ENCODE measurements at places on chromosomes 5 and 9.

- peak; percentile 11 for DNase-seq
These were observed 61.1 kb downstream of the OXCT1 start for GRCh38 chr5:41809128-41809527.

- no peak for DNase-seq
These were observed 156.5 kb downstream of the ASTN2 start for GRCh38 chr9:117258184-117258866.

DNA sequence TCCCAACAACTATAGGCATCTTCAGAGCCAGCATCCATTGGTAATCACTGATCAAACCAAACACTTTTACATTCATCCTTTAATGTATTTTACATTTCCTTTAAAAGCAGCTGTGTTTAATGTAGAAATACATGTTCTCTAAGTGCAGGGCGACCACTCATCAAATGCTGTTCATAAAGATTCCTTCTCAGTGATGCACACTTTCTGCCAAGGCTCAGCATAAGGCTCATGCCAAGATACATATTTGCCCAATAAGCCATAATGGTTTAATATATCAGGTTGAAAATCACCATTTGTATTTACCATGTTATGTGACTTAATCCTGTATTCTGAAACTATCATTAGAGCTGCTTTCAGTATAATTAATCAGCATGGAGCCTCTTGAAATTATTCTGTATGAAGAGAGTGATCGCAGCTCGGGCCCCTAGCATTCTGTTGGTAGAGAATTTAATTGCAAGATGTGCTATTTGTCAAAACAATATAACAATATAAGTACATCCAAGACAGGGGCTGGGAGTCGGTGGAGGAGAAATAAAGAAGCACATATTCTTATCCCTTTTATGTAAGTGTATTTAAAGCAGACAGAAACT, 267.5 kb downstream of the EBF1 start:
- DNase-seq = no peak

- DNase-seq = peak; percentile 6
These were observed 285.4 kb downstream of the TMEM232 start for GRCh38 chr5:110441035-110441434.

GRCh38 chr5:88826646-88827585, 56.1 kb downstream of the MEF2C start:
- DNase-seq = no peak

- no peak for DNase-seq
These were observed 124.9 kb downstream of the MRPS30 start for GRCh38 chr5:44933686-44934085.

DNA sequence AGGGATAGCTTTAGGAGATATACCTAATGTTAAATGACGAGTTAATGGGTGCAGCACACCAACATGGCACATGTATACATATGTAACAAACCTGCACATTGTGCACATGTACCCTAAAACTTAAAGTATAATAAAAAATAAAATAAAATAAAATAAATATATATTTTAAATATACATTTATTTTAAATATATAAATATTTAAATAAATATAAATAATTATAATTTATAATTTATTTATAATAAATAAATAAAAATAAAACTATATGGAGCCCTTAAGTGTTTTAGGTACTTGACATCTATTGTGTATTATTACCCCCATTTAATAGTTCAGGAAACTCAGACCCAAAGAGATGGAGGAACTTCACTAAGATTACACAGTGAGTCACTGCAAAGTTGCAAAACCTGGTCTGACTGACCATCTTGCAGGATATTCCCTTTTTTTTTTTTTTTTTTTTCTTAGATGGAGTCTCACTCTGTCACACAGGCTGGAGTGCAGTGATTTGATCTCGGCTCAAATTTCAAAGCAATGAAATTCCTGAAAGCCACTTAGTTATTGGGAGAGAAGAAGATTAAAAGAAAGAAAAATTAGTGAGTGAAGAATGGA, 5.8 kb upstream of the C5orf52 start:
- DNase-seq = no peak

DNA sequence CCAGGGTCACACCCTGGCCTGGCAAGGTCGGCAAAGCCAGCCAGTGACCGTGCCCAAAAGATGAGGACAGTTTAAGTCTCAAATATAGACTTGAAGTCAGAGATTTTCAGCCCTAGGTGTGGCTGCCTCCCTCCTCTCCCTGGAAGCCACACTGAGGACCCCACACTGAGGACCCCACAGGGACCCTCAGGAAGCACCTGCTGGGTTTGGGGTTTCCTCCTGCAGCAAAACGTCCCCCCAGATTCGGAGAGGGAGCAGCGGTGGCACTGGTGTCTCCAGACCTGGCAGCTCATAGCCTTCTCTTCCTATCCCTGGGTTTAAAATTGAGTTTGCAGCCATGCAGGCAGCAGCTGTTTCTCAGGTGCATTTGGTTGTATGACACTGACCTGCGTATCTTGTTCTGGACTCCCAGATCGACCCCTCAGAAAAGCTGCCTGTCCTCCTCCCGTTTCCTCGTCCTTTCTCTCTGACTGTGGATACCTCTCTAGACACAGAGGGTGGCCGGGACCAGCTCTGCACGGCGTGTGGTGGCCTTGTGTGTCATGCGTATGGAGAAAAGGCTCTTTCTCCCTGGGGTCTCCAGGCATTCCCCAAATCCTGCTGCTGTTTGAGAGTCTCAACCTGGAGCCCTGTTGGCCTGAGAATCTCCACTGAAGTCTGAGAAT, 36.6 kb downstream of the MRPL36 start:
- DNase-seq = no peak

DNA sequence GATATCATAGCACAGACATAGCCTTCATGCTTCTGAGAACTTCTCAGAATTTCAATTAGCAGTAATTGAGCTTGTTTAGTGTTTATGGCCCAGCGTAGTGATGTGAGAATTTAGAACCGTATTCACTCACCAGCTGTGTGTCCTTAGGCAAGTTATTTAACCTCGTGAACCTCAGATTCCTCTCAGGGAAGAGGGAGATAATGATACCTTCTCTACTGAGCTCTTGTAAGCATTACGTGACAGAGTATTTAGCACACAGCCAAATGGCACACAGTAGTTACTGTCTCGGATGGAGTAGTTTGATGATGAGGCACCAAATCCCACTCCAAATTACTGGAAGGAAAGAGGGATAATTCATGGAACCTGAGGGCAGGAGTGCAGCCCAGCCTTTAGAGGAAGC, 429.3 kb downstream of the CCDC171 start:
- no peak for DNase-seq

DNA sequence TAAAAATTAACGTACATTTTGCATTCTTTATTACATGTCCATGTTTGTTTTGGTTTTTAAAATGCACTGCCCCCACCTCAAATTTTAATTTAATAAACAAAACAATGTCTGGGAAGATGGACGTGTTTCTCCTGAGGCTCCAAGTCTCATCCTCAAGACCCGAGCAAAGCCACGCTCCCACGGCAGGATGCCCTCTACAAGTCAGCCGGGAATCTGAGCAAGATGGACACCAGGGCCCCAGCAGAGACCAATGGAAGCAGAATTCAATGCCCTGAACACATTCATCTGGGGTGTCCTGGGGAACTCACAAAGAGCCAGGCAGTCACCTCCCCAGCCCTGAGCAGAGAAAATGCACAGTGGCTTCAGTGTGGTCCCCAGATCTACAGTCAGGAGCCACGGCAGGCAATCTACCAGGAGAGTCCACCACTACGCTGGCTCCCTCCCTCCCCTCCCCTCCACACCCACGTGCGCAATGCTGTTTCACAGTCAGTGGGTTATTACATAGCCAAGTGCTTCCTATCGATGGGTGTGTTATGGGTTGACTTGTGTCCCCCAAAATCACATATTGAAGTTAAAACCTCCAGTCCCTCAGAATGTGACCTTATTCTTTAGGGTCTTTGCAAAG, 129.8 kb downstream of the ROR2 start:
- DNase-seq = no peak

- no peak for DNase-seq
These were observed 138.5 kb upstream of the TYRP1 start for GRCh38 chr9:12554636-12555035.

DNA sequence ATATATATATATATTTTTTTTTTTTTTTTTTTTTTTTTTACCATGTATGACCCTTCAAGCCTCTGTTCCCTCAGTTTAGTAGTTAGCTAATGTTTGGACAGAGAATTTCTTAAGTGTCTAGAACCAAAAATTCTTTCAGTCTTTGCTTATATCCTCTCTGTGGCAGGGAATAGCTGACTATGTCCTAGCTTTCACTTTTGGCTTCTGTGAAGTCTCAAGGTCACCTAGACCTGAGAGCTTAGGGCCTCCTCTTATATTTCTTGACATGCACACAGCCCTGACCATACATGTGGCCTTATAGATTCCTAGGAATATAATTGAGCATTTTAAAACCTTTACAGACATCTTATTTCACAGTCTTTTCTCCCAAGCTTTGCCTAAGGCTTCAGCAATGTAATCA, 930.8 kb upstream of the CDH9 start:
- DNase-seq = no peak

DNA sequence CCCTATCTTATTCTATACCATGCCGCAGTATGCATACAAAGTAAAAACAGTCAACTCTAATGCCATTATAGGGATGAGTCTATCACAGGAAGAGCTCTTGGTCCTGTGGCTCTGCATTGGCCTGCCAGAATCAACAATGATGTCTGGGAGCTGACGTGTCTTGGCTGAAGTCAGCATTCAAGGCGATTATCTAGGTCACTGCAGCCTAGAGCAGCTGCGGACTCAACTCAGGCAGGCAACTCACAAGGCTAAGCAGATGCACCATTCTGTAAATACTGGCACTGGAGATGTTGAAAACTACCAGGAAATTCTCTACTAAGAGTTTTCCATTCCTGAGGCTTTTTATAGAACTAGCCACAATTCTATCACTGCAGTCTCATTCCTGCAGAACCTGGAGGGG, 13.3 kb downstream of the SPATA9 start:
- no peak for DNase-seq

DNA sequence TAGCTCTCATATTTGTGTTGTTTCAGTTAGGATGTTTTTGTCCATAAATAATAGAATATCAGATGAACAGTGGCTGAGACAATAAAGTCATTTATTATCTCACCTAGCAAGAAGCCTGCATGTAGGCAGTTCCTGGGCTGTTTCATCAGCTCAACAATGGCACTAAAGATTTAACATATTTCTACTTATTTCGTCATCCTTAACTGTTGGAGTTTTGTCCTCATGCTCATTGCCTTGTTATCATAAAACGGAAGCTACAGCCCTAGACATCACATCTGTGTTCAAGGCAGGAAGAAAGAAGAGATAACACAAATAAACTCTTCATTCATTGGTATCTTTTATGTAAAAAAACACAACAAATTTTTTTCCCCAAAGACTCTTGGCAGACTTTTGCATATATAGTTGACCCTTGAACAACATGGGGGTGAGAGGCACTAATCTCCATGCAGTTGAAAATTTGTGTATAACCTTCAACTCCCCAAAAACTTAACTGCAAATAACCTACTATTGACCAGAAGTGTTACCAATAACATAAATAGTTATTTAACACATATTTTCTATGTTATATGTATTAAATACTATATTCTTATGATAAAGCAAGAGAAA, 277.2 kb upstream of the ADRA1B start:
- DNase-seq = no peak

GRCh38 chr5:124001036-124001615, 489.1 kb downstream of the CSNK1G3 start:
- no peak for DNase-seq

DNA sequence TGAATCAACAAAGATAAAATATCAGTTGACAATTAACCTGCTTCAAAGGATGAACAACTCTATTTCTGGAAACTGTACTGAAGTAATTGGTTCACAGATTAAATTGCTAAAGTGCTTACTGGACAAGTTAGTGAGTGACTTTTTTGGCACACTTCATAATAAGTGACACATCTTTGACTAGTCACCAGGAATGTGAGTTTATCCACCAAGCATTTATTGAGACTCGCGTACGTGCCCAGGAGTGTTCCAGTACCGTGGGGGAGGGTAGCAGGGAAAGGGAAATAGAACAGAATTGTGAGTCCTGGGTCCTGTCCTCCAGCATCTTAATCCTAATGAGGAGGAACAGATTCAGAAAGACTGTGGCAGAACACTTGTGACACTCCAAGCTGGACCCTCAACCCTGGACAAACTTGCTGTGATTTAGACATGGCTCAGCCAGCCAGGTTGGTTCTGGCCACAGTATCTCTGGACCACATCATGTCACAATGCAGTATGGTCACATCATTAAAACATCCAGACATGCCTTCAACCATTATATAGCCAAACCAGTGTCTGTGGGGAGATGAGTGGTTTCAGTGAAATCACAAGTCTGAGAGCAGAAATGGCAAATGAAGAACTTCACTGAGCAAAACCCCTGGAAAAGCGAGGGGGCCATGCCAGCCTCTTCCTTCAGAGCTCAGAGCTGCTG, 623.1 kb downstream of the BNC2 start:
- no peak for DNase-seq

DNA sequence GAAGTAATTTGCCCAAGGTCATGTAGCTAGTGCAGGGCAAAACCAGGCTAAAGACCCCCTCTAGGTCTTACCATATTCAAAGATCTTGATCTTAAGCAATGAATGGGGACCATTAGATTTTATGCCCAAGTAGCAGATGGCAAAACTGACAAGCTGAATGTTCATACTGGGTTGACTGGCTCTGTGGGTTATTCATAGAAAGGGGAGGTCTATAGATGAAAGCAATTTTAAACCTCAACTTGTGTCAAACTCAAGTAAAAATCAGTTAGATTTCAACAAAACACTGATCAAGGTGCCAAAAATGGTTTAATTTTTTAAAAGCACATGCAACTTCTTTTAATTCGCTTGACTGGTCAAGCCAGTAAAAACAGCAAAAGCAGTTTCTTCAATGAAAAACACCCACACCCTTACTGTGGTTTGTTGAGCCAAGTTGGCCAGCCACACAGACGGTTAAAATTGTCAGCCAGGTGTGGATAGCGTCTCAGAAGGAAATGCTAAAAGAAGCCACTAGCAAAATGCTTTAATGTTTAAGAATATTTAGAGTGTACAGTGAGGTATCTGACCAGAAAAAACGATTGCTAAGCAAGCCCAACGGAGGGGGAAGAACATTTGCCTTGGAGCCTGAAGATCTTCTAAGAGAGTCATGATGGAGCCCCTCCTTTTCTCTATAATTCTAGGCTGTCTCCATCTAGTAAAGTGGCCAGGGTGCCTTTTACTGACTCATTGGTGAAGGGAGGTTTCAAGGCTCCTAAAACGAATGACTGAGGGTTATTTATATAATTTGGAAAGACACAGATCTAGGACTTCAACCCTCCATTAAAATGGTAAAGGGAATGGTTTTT, 539.6 kb upstream of the CLINT1 start:
- DNase-seq = peak; percentile 30

GRCh38 chr5:67050635-67051034, 146.0 kb downstream of the CD180 start:
- no peak for DNase-seq

GRCh38 chr9:137245450-137246421, 4.6 kb downstream of the TUBB4B start:
- no peak for DNase-seq

DNA sequence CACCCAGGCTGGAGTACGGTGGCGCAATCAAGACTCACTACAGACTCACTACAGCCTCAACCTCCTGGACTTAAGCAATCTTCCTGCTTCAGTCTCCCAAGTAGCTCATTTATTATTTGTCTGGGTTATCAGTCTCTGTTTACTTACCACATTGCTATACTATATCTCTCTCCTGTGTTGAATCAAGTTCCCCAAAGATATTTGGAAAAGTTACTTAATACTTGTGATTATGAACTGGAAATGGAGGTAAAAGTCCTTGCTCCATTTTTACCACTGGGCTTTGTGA, 55.6 kb downstream of the ANGPTL2 start:
- DNase-seq = no peak
